Activated T-cell treated with anti-CD3 and anti-CD28 coated beads for 48 hours (primary cell): ENCODE measurements at places on chromosomes 3 and 15.

DNA sequence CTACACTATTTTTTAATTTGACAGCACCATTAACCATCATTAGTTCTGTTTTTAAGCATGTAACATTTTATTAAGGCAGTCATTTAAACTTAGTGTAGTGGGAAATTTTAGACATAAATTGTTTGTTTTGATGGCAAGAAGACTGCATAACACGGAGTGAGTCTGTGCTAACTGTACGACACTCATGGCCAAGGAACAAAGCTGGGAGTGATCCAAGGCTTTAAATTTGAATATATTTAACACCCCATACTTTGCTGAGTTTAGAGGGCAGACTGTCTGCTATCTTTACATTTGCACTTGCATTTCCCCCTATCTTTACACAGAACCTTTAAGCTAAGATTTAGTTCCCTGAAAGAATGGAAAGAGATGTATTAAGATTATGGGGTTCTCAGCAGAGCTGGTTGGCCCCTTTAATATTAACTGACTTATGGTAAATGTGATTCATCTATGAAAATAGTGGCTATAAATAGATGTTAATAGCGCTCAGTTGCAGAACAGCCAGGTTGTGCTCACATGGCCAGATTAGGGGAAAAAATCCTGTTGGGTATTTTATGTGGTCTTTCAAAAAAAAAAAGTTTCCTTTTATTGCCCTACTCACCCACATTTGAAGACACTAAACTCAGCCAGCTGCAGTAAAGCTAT lies 120.7 kb downstream of the CMSS1 start:
- DNase-seq, result no peak

DNA sequence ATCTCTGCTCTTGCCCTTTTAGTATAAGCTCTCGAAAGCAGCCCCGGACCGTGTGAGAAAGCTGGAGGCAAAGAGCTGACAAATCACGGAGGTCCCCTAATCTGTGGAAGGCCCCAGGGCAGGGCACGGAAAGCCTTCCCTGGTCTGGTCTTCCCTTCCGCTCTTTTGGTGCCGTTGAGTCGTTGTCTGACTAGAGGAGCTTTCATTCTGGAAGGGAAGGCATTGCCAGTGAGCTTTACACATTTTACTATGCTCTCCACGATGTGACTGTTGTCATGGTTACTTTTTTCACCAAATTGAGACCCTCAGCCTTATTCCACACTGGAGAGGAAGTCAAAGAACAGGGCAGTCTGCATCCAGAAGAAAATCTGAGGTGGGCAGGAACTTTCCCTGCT lies 71.7 kb downstream of the CYP19A1 start:
- DNase-seq, result no peak

DNA sequence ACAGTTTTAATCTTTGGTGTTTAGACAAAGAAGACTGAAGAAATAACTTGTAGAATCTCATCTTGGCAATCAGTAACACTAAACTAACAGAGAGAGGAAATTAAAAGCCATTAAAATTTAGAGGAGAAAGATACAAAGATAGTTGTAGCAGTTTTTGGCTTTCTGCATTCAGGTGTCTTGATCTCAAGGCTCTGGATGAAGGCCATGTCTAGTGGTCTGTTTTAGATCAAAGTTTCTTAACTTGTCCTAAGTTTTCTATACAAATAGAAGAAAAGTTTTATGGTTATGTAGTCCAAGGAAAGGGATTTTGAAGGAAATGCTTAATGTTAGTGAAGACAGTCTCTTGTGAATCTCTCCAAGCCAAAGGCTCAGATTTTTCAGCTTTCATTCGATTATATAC lies 222.9 kb downstream of the BCHE start:
- DNase-seq, result no peak

DNA sequence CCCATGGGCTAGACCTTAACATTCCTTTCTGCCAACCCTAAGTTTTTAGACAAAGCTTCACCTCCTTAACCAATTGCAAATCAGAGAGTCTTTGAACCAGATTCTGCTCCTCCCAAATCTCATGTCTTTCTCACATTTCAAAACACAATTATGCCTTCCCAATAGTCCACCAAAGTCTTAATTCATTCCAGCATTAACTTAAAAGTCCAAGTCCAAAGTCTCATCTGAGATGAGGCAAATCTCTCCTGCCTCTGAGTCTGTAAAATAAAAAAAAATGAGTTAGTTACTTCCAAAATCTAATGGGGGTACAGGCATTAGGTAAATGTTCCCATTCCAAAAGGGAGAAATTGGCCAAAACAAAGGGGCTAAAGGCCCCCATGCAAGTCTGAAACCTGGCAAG lies 43.8 kb upstream of the MYRIP start:
- no peak for DNase-seq

DNA sequence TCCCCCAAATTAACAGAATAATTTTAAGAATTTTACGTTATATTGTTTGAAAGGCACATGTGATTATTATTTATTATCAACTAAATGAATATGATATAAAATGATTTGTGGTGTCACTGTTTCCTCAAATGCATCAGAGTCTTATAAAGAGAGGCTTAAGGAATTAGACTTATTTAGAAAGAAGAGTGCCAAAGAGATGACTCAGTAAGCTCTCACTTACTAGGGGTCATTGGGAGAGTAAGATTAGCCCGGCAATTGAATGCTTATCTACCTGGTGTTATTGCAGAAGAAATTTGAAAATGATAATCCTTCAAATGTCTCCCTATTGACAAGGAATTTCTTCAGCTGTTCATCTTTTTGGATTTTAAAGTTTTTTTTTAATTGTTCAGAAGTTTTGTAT lies 408.7 kb downstream of the OXSM start:
- DNase-seq, result no peak

DNA sequence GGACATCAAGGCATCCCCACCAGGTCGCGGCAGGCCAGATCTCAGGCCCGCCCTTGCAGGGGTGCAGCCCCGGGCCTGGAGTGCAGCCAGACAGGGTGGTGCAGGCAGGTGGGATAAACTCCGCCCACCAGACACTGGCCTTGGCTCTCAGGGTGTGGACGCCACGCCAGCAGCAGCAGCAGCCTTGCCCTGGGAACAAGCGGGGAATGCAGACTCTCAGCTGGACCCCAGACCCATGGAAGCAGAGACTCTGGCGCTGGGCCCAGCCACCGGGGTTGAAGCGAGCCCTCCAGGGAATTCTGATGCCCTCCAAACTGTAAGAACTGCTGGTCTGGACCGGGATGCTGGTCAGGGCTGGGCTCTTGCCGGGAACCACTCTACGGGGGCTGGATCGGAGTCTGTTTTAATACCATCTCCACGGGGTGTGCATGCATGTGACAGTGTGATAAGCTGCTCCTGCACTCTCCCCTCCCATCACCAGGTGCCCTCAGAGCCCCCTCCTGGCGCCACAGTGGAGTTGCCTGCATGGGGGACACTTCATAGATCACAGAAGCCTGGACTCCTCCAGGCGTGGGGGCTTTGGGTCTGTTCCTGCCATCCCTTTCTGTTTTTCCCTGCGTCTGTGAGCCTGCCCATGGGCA lies 142.7 kb downstream of the NSMCE3 start:
- no peak for DNase-seq

DNA sequence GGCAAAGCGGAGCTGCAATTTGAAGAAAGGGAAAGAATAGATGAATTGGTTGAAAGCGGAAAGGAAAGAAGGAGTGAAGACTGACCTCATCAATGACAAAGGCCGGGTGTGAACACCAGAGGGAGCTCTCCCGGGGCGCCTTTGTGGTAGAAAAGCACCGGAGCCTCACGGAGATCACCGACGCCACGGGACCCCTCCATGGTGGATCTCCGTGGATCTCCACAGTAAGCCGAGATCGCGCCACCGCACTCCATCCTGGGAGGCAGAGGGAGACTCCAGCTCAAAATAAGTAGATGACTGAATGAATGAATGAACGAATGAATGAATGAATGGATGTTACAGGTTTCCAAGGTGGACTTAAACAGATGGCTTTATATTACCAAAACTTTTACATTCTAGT lies 25.0 kb downstream of the GPR160 start:
- no peak for DNase-seq

DNA sequence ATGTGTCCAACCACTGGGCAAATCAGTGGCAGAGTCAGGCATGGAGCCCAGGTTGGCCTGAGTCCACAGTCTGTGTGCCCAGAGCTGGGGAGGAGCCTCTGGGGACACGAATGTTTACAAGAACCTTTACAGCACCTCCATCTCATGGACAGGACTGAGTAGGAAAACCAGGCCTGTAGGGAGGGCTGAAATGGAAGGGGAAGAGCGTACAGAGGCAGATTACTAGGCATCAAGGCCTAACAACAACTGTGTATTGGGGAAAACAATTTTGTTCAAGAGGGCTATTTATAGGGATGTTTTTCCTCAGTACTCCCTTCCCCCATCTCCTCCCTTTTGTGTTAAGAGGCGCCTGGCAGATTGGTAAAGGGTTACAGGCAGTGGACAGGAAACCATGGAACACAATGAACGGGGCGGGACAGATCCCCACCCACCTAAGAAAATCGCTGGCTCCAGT lies 15.1 kb upstream of the ARHGAP31 start:
- no peak for DNase-seq

DNA sequence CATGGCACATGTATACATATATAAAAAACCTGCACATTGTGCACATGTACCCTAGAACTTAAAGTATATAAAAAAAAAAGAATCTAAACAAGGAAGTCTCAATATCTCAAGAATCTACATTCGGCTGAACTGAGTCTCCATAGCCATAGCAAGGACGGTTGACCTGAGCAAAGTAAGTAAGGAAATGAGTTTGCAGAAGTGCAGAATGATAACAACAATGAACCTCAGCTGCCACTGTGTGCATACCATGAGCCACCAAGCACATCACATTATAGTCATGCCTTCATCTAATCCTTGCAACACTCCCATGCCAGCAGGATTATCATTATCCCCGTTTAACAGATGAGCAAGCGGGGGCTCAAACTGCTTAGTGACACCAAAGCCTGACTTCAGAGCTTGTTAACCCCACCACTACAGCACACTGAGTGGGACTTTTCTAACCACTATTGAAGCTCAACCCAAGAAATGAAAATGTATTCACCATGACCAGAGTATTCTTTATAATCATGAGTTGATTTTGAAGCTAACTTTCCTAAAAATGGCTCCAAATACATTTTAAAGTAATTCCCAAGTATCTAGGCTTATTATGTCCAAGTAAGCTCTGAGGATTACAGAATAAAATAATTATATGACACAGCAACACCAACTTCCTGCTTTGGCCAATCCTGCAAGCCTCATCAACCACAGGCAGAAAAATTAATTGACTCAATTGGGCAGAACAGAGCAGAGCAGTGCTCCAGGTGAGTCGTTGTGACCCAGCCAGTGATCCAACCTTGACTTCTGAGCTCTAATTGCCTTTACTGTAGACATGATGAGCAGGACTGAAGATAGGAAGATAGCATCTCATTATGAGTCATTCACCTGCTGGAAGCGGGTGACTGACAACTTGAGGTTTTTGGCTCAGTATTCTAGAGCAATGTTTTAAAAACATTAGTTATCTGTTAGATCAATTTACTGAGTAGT lies 47.3 kb upstream of the IL12A start:
- DNase-seq, result no peak

GRCh38 chr15:40787991-40788390 lies 18.2 kb downstream of the C15orf62 start:
- no peak for DNase-seq

DNA sequence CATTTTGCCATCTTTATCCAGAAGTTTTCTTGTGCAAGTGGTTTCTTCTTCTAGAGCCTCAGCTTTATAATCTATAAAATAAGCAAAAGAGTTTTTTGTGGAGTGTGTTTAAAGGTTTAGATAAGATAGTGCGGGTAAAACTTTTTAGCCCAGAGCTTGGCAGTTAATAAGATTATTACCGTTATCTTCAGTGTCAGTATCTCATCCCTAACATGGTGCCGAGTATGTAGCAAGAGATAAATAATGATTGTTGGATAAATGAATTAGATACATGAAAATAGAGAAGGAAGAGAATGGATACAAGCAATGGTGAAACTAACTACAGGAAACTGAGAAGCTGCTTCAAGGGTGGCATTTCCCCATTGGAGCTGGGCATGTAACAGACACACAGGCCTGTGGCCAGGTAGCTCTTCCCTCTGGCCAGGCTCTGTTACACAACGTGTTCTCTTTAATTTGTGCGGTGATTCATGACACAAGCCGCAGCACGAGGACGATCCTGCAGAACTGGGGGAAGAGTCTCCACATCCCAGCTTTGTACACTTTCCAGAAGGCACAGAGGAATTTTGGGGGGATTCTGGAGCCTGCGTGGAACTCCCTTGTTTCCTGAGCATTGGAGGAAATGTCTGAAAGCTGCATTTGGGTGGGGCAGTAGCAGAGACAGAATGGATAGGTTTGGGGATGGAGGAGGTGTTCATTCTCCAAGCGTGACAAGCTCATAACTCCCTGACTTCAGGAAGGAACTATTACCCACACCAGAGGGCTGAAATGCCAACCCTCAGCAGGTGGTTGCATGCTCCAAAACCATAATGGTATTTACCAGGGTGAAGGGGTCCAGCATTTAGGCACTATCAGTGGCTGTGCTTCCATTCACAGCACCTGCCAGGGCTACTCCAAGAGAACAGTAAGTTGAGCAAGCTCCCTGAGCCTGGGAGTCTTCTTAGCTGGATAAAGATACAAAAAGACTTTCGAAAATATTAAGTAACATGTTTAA lies 14.2 kb upstream of the ST6GAL1 start:
- no peak for DNase-seq

GRCh38 chr15:37007301-37007700 lies 93.0 kb downstream of the MEIS2 start:
- DNase-seq, result no peak

DNA sequence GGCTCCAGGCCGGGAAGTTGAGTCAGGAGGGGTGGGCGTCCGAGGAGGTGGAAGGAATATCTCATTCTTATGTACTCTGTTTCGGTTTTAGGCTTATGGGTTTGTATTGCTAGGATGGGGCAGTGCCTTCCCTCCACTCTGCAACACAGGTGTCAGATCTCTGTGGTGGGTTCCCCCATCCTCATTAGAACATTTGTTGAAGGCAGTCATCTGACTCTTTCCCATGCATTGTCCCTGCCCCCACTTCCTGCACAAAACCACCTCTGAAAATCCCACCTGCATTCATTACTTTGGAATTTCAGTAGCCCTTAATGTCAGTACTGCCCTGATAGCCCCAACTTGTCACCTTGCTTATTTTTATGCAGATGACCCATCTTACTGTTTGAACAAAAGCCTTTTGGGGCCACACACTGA lies 29.5 kb downstream of the GYG1 start:
- no peak for DNase-seq

- DNase-seq, result no peak
Observed at GRCh38 chr3:43161684-43162229, 55.9 kb upstream of the POMGNT2 start.

DNA sequence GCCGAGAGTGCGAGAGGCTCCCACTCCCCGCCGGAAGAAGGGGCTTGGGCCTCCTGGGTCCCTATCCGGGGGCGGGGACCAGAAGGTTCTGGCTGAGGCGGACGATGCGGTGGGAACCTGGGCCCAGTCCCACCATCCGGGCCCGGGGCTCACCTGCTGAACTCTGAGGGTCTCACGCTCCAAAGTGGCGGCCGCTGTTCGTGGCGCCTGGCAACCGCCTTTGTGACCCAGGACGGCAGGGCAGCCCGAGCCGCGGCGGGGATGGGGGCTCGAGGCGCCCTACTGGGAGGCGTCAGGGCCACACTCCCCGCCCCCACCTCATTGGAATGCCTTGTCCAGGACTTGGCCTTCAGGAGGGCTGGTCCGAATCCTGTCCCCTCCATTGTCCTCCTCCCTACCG lies at the start of gene FANCD2OS:
TSS of gene FANCD2OS (minus strand) at position 165 of the 400 bp plus-strand sequence. CDS start 3,481 bp downstream, outside the sequence.
- no peak for DNase-seq

GRCh38 chr3:159899166-159899565 lies 89.5 kb upstream of the IL12A start:
- DNase-seq, result no peak

- no peak for DNase-seq
Observed at GRCh38 chr3:44983484-44983941, 7.5 kb downstream of the EXOSC7 start.

- no peak for DNase-seq
Observed at GRCh38 chr15:73826711-73827251, 46.6 kb upstream of the TBC1D21 start.
